Mucosa of gallbladder (tissue), 1 donor: ENCODE measurements at places on chromosomes 2 and 18. TPM values are rescaled to one million over a fixed set of nuclear protein-coding genes. Genes with fewer than 3 reads are reported as not detected.

The KLHL30 gene
- 2.0 TPM for total RNA-seq

The UGT1A7 gene
- 2.2 TPM for total RNA-seq

GRCh38 chr18:27711382-27711781 lies 465.5 kb downstream of the CDH2 start:
- no peak for DNase-seq

GRCh38 chr2:138373993-138374408 lies 127.6 kb upstream of the SPOPL start:
- no peak for DNase-seq

DNA sequence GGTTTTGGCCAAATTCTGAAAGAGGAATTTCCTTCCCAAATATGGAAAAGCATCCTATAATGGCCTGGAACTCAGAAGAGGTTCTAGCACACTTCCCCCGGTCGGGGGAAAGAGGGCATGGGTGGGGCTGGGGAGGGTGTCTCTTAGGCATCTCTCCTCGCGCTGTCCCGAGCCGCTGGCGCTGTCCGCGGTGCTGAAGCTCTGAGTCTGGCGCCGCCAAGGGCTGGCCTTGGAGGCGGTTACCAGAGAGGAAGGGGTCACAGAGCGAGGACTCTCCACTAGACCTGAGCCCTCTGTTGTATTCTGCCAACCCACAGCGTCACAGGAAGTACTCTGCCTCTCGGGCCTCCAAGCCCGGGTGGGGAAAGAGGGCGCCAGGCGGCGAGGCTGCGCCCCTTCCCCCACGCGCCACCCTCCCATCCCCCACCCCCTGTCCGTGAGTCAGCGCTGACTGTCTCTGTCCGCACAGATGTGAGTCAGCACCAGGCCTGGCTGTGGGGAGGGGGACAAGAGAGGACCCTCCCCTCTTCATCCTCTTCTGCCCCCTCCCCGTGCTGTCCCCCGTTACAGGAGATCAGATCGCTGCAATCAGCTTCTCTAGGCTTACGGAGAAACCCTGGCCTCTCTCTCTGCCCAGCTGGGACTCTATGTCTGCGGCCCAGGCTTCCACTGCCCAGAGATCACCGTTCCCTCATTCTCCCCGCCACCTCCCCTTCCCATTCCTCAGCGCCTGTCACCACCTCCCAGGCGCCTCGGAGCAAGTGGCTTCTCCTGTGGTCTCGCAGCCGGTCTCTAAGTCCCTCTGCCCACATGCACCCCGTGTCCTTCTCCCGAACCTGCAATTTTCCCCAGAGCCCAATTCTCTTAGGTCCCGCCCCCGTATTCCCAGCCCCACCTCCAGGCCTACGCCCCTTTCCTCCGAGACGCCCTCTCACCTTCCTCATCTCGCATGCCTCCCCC lies 779 bp downstream of the PTPRN start:
- peak; percentile 54 for DNase-seq

DNA sequence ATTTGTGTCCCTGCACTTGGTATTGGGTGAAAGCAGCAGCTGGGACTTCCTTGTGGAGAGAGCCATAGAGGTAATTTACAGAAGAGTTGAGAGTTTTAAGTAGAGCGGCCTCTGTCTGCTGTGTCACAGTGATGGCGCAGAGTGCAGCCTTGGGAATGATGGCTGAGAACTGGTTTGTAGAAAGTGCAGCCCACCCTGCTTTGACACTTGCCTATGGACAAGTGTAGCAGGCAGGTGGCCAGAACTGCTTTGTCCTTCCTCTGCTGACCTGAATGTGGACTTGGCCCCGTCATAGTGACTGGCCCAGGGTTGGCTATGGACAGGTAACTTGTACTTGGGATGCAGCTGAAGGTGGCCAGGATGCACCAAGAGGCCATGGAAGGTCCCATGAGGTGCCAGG lies 6.4 kb upstream of the ANO7 start:
- DNase-seq, result no peak

The ABCG5 gene
- 3.1 TPM for total RNA-seq

The CHMP3 gene
- total RNA-seq, result 142 TPM
